Calu3 (cell line): ENCODE measurements at places on chromosomes 2 and 18.

- no peak for DNase-seq
- no peak overlapping the region for H3K27ac ChIP-seq
- H3K36me3 ChIP-seq: no peaks in the 10 kb centered on the region
- no peaks in the 10 kb centered on the region for H3K4me1 ChIP-seq
- H3K27me3 ChIP-seq: peaks cover 7% of the 10 kb centered on the region
These were observed 30.3 kb downstream of the TNS1 start for GRCh38 chr2:217972490-217972889.

GRCh38 chr18:76803814-76804213 is 18.5 kb upstream of the ZNF236 start:
- peaks cover 8% of the 10 kb centered on the region for H3K4me1 ChIP-seq
- H3K4me3 ChIP-seq: peak overlapping the region; percentile 26
- peak overlapping the region; percentile 38 for H3K27ac ChIP-seq
- DNase-seq: peak; percentile 78
- H3K36me3 ChIP-seq: peaks cover 8% of the 10 kb centered on the region
- H3K27me3 ChIP-seq: no peaks in the 10 kb centered on the region

DNA sequence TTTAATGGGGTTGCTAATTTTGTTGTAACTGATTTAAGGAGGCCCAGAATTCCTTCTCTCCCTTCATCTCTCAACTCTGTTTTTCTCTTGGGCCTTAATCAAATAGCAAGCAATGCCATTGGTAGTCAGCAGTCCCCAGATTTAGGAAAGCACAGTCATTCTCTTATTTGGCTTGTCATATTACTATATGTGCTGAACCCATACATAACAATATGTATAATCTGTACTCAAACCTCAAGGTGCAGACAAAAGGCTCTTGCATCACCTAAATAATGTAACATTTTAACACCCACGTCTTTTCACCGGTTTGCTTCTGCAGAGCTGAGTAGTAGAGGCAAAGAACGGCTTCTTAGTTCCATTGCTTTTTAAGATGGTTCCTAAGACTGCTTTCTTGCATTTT is 33.4 kb downstream of the METTL8 start:
- H3K4me1 ChIP-seq: peaks cover 15% of the 10 kb centered on the region
- H3K36me3 ChIP-seq: no peaks in the 10 kb centered on the region
- H3K4me3 ChIP-seq: no peak overlapping the region
- no peaks in the 10 kb centered on the region for H3K27me3 ChIP-seq
- H3K27ac ChIP-seq: no peak overlapping the region
- no peak for DNase-seq

GRCh38 chr2:190110131-190110530 is 47.6 kb upstream of the MSTN start:
- no peaks in the 10 kb centered on the region for H3K36me3 ChIP-seq
- no peaks in the 10 kb centered on the region for H3K27me3 ChIP-seq
- H3K27ac ChIP-seq: no peak overlapping the region
- DNase-seq: no peak
- no peak overlapping the region for H3K4me3 ChIP-seq

DNA sequence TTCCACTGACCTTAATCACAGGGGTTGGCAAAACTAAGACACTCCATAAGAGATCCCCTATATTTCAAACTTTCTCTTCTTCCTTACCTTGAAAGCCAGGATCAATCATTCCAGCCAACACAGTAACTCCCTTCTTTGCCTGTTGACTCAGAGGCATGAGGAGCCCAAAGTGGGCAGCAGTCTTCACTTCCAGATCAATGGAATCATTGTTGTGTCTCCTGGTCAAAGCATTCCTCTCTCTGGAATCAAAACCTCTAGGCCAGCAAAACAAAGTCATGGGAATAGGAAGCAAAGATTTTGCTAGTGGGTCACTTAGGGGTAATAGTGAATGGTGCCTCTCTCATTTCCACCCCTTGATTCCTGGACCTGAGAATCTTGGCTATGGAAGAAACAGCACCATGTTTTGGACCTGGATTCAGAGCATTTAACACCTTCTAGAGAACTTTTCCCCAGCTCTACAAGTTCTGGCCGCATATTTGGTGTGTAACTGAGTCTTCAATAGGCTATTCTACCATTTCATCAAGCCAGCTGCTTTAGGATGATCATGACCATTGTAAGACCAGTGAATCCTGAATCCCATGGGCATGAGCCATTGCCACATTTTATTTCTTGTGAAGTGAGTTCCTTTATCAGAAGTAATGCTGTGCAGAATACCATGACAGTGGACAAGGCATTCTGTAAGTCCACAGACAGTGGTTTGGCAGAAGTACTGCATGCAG is 65.7 kb upstream of the SERPINE2 start:
- peak overlapping the region; percentile 9 for H3K27ac ChIP-seq
- H3K36me3 ChIP-seq: no peaks in the 10 kb centered on the region
- H3K4me1 ChIP-seq: peaks cover 30% of the 10 kb centered on the region
- no peak for DNase-seq
- no peak overlapping the region for H3K4me3 ChIP-seq

GRCh38 chr2:48849770-48850169 is 94.2 kb upstream of the LHCGR start:
- no peak for DNase-seq
- no peak overlapping the region for H3K27ac ChIP-seq
- H3K4me3 ChIP-seq: no peak overlapping the region
- no peaks in the 10 kb centered on the region for H3K4me1 ChIP-seq

DNA sequence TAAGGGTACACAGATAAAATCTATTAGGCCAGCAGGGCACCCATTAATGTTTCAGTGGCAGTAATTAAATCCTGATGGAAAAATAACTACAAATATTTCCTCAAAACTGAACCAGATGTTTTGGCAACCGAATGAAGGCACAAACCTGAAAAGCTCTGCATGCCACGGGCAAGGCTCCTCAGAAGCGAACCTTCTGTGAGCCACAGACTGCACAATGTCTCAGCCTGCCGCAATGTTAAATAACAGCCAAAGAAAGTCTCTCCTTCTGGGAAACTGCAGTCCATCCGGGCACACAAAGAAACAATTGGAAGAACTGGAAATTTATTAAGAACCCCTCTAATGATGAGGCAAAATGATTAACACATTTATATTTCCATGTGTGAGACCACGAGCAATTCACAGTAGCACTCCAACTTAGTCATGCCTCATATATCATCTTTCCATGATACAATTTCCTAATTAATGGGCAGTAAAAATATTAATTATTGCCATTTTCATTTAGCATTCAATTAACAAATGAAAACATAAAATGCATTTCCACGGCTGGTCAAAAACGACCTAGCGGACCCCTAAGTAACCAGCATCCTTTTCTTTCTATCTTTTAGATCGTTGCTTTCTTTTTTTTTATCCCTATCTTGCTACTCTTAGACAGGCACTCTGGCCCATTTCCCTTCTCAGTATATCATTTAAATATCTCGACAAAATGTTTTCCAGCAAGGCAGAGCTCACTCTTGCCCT is 237.5 kb downstream of the EPHA4 start:
- H3K27me3 ChIP-seq: no peaks in the 10 kb centered on the region
- no peak for DNase-seq
- no peak overlapping the region for H3K4me3 ChIP-seq
- H3K36me3 ChIP-seq: no peaks in the 10 kb centered on the region
